Stimulated activated CD8-positive, alpha-beta memory T cell treated with anti-CD3 and anti-CD28 coated beads, Interleukin-4, amount 100 ng/mL, for 4 hours (primary cell): ENCODE measurements at places on chromosomes 6 and 20.

DNA sequence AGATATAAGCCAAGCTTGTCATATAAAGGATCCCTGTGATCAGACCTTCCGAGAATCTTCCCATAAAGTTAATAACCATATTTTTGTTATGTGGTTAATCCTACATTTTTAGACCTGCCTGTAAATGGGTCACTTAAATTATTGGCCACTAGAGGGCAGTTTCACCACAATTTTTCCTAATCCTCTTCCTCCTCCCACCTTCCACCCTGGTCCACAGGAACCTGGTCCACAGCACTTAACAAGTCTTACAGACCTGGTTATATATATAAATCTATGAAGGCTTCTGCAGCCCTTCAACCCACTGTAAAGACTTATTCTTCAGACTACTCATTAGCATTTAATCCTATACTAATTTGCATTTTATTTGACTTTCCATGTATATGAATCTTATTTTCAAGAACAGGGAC is 28.3 kb downstream of the MRS2 start:
- no peak for DNase-seq

GRCh38 chr20:57061051-57061900 is 205.2 kb downstream of the BMP7 start:
- DNase-seq, result no peak

- DNase-seq, result no peak
These were observed 449.6 kb downstream of the C6orf118 start for GRCh38 chr6:164859816-164860215.

DNA sequence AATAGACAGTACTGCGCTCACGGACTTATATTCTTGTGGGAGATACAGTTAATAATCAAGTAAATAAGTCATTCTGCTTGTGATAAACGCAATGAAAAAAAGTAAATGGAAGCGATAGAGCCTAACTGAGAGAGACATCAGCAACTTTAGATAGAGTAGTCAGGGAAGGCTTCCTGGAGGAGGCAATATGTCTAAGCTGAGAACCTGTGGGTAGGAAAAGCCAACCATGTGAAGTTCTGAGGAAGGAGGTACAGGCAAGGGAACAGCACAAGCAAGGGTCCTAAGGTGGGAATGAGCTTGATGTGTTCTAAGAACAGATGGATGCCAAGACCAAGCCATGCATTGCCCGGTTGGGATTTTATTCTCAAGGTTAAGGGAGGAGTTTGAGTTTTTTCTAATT is 7.2 kb upstream of the KCNB1 start:
- no peak for DNase-seq

- DNase-seq, result no peak
These were observed 61.7 kb downstream of the TRIM27 start for GRCh38 chr6:28862077-28862476.
